ENCODE measurements at places on chromosomes 5 and 9. TPM values are rescaled to one million over a fixed set of nuclear protein-coding genes. Genes with fewer than 3 reads are reported as not detected.

GRCh38 chr5:100779669-100780375, 123.3 kb downstream of the ST8SIA4 start:
- no peak for DNase-seq

DNA sequence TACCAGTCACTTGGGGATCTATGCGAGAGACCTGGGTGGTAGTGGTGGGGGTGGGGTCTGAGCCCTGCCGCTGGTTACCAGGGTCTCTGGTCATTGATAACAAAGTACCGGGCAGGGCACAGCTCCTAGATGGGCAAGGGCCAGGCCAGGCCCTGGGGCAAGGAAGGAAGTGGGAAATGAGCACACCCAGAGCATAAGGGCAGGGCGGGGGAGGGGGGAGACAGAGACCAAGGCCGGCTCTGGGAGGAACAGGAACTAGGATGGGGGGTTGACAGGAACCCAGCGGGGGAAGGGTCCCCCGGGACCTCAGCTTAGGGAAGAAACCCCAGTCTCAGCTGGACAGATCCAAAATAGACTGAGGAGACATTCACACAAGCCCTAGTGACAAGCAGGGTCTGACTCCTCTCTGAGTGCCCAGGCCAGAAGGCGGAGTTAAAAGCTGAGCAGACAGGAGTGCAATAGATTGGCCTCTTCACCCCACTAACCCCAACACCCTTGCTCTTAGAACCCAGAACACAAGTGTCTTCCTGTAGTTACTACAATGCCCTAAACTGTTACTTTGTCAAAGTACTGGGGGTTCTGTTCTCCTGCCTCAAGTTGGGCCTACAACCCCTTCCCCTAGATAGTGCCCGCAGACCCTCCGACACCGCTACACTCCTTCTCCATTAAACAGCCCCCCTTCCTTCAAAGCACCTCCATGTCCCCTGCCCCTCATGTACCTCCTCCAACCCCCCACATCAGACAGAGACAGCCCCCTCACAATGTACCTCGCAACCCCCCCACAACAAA, 628 bp downstream of the ATOSB start:
- DNase-seq = peak; percentile 47

The DAPK1 gene
- 119 TPM for total RNA-seq

- DNase-seq = peak; percentile 12
Observed at GRCh38 chr5:89043676-89044075, 160.7 kb upstream of the MEF2C start.

DNA sequence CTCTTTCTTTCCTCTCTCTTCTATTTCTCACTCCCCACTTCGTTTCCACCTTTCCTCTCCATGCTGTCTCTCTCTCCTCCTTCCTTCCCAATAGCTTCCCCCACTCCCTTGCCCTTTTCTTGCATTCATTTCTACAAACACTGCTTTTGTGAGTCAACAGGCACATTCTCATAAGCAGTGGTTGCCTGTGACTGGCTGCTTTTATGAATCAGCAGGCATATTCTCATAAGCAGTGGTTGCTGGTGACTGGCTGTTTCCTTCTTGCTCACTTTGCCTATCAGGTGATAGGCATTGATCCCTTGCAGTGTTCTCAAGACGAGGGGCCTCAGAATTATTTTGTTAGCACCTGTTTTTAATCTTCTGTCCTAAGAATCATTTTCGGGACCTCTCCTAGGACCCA, 116.1 kb upstream of the ACTBL2 start:
- DNase-seq = peak; percentile 26

- peak; percentile 23 for DNase-seq
Observed at GRCh38 chr5:15373151-15373550, 126.8 kb upstream of the FBXL7 start.

The RMRP gene
- 22,385 TPM for total RNA-seq

The TMC1 gene
- total RNA-seq = 1.5 TPM

GRCh38 chr5:116225281-116225922, 140.6 kb downstream of the COMMD10 start:
- DNase-seq = no peak

The TMEFF1 gene
- 14.6 TPM for total RNA-seq

- no peak for DNase-seq
Observed at GRCh38 chr5:44001675-44002380, 387.4 kb downstream of the FGF10 start.

DNA sequence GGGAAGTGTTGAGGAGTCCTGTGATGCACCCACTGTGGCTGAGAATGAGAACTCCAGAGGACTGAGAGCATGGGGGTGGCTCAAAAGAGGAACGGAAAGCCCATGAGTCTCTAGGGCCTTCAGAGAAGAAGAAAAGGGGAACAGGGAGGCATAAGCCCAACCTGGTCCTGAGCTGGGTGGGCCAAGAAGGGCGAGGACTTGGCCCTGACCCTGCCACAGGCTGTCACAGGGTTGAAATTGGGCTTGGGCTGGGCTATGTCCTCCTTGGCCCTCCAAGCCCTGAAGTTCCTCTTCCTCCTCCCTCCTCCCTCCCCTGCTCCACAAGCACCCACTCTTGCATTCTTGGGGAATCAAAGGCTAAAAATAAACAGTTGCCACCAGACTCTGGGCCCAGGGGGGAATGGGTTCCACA, 49.3 kb upstream of the PPARGC1B start:
- DNase-seq = no peak

The PPP3R2 gene
- total RNA-seq = not detected

DNA sequence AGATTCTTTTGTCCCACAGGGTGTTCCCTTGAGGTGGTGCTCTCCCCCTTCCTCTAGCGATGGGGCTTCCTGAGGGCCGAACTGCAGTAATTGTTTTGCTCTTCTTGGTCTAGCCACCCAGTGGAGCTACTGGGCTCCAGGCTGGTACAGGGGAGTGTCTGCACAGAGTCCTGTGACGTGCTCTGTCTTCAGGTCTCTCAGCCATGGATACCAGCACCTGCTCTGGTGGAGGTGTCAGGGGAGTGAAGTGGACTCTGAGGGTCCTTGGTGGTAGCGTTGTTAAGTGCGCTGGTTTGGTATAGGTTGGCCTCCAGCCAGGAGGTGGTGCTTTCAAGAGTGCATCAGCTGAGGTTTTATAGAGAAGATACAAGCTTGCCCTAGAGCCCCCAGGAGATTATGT, 20.4 kb upstream of the CEP72 start:
- no peak for DNase-seq

DNA sequence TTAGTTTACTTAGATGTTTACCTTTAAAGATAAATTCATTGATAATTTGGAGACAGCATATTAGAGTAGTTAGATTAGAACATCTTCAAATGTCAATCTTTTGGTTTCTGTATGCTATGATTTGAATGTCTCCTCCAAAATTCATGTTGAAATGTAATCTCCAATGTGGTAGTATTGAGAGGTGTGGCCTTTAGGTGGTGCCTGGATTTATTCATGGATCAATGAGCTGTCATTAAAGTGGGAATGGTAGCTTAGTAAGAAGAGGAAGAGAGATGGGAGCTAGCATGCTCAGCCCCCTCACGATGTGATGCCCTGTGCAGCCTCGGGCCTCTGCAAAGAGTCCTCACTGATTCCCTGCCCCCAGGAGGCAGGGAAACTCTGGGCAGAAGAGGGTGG, 133.6 kb upstream of the TUT7 start:
- DNase-seq = no peak

DNA sequence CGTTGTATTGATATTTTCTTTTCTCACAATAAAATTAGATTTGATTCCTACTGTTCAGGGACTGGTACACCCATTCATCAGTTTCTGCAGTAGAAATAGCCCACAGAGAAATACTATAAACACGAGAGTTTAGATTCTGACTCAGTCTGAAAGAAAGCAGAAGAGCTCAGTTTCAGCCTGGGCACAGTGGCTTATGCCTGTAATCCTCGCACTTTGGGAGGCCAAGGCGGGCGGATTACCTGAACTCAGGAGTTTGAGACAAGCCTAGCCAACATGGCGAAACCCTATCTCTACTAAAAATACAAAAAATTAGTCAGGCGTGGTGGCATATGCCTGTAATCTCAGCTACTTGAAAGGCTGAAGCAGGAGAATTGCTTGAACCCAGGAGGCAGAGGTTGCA, 8.6 kb downstream of the ITK start:
- DNase-seq = no peak

DNA sequence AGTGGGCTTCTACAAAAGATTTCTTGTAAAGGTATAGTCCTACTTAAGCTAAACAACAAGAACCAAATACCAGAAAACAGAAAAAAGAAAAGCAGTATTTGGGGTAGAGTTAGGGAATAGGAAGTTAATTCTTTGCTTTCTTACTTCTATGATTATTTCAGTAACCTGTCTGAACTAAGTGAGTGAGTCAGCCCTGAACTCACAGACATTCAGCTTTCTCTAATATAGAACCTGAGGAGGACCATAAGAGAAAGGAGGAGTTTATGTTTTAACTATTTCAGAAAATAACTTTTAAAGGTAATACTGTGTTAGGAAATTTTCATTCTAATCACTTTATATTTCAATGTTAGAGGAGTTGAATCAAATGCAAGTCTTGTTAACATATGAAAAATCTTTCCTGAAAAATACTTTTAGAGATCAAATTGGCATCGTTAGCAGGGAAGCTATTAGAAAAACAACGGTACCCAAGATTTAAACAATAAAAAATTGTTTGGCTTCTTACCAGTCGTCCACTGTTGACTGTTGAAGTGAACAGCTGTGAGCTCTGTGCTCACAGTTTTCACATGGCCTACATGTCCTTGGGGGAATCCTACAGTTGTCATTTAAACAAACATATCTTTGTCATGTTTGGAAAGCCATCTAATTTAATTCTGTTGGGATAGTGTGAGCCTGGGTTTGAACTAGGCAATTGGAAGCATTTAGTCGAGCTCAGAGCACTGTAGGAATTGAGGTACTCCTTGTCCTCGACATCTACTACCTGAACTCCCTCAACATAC, 19.9 kb upstream of the ZFAND5 start:
- no peak for DNase-seq

- no peak for DNase-seq
Observed at GRCh38 chr5:9523090-9523823, 22.6 kb downstream of the SEMA5A start.

The NMUR2 gene
- total RNA-seq = not detected

The PCDHB6 gene
- total RNA-seq = not detected

DNA sequence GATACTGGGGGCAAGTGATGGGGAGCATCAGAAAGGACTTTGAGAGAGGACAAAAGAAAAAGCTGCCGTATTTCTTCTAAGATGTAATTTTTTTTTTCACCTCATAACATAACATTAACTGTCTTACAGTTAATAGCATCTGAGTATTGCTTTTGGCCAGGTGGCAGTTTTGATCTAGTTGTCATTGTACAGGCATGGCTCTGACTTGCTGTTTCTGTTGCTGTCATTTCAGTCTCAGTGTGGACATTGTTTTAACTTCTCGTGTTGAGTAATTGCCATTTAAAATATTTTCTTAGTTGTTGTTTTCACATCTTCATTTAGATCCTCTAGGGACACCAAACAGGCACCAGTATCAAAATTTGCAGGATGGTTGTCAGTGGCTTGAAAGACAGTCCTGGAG, 12.4 kb downstream of the SMAD5 start:
- DNase-seq = no peak

DNA sequence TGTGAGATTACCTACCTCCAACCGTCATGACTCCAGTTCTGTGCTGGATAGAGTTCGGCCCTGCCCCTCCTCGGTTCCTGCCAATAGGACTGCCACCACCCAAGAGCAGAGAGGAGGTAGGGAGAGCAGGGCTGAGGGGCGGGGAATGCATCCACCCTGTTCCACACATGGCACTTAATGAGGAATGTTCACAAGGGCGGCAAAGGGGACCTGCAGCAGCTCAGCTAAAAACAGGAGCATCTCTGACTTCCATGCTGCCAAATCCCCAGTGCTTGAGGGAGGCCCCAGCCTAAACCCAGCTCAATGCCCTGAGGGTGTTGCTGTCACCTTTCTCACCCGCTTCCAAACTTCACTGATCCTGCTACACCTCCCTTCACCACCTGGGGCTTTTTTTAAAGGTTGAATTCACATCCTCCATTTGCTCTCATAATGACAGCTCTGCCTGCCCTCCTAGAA, 7.8 kb upstream of the DELE1 start:
- no peak for DNase-seq

DNA sequence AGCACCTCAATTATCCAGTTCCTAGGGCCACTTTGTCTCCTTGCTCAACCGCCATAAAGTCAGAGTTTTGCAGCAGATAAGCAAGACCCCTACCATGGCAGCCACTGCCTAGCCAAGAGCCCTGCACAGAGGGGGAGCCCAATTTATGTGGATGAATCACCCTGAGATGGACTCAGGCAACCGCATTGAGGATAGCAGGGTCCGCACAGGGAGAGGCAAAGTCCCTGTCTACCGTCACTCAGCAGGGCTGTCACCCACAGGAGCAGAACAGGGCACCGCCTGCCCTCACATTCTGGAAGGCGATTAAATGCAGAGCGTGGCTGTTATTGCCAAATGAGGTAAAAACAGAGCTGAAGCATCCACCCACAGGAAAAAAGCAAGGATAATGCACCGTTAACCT, 1.7 kb downstream of the FBP2 start:
- no peak for DNase-seq

DNA sequence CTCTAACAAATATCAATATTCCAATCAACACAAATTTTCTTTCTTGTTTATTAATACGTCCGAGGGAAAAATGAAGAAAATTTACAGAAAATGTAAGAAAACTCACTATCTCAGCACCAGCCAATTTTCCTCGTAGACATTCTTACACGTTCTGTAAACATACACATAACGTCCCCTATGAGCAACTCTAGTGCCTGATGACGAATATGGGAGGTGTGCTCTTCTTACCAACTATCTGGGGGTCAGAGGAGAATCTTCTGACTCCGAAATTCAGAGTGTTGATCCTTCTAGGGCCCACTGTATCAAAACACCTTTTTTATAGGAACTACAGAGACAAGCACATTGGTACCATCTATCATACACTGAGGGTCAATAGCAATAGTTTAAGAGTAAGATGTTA, 198.7 kb downstream of the GAPVD1 start:
- DNase-seq = no peak

The GNAQ gene
- 61.8 TPM for total RNA-seq

DNA sequence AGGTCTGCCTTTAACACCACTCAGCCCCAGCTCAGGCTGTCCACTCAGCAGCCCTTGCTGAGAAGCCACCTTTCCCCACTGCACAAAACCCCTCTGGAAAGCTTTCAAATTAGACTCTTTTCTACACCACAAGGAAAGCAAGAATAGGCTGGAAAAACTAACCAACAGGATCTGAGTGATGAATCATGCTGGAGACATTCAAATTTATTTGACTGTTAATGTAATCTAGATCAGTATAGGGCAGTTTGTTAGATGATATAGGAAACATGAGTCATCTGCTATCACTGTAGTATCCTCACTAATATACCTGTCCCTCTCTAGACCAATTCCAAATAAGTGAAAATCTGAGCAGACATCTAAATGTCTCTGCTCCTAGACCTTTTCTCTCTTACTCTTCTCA, 127.8 kb upstream of the PAM start:
- DNase-seq = peak; percentile 5

- no peak for DNase-seq
Observed at GRCh38 chr9:74555565-74555964, 58.4 kb downstream of the RORB start.

The RACK1 gene
- 2,029 TPM for total RNA-seq

GRCh38 chr9:80030801-80031200, 459.0 kb downstream of the TLE4 start:
- DNase-seq = no peak

GRCh38 chr5:57836921-57837320, 354.3 kb upstream of the ACTBL2 start:
- DNase-seq = no peak

GRCh38 chr5:93078082-93079038, 502.7 kb downstream of the NR2F1-AS1 start:
- peak; percentile 99 for DNase-seq

The PDE8B gene
- total RNA-seq = not detected

The STX17 gene
- 17.6 TPM for total RNA-seq

Measured in endothelial cell of umbilical vein (primary cell).